Activated T-helper 9 cell treated with anti-CD3 and anti-CD28 coated beads, Interleukin-2, amount 50 U/mL, for 16 hours (primary cell): ENCODE measurements at places on chromosomes 1 and 21.

DNA sequence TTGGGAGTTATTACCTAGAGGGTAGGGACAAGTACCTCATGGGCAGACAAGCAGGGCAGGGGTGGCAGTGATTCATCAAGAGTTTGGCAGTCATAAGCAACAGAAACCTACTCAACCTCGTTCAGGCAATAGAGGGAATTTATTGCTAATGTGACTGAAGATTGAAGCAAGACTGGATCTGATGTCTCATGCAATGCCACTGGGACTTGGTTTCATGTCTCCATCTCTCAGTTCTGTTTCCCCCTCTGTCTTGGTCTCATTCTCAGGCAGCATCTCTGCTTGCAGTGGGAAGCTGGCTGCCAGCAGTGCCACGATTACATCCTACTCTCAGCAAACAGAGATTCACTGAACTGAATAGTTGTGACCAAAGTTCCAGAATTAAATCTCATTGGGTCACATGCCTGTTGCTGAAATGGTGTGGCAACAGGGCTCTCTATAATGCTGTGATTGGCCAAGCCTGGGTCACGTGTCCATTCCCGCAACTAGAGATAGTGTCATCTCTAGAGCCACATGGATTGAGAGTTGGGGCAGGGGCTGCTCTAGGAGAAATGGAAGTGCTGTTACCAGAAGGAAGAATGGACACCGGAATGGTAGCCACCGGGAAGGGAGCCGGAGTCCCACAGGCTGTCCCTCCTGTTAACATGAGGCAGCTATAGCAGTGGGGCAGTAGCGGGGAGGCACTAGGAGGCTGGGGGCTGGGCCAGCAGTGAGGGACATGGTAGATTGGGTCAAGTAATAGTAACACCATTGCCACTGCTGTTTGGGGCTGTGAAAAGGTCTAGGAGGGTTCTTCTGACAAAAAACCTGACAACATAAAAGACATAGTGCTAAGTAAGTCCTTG lies 3.9 kb upstream of the CDC42 start:
- peak; percentile 12 for DNase-seq

DNA sequence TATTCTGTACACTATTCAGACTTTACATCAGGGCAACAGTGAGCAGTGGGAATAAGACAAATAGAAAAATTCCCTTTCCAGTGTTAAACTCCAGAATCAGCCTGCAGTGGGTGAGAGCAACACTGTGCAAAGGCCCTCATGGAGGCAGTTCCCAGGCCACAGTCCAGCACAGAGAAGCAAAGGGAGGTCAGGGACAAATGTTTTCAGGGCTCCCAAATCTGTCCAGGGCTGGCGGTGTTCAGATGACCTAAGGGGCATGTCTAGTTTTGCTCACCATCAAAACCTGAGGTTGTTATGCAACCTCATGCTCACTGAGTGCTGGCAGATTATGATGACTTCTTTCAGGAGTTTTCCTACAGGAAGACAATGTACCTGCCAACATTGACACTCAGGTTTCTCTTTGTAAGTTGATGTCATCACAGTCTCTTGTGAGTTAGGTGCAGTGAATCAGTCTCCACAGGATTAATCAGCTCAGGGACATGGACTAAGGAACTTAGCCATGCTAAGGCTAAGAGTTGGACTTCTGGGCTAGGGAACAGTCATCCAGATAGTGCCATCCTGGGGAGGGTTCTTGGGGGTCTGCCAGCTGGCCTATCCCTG lies 3.6 kb upstream of the LCE5A start:
- DNase-seq, result no peak

DNA sequence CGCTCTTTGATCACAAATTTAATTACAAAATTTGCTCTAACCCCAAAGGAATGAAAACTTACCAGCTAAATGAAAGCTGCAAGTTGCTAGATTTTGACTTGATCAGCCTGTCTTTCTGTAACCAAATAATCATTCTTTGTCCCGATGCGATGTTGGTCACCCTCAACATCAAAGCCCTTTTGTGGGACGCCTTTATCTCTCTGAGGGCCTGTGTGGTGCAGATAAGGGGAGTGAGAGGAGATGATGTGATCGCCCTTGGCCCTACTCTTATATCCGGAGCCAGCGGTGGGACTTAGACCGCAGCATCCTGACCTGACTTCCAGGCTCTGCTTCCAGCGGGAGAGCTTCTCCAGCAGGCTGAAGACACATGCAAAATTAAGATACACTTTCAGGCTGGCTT lies 19.3 kb upstream of the UMODL1 start:
- no peak for DNase-seq

- no peak for DNase-seq
Measured at GRCh38 chr1:232551386-232551785, 78.5 kb downstream of the SIPA1L2 start.

DNA sequence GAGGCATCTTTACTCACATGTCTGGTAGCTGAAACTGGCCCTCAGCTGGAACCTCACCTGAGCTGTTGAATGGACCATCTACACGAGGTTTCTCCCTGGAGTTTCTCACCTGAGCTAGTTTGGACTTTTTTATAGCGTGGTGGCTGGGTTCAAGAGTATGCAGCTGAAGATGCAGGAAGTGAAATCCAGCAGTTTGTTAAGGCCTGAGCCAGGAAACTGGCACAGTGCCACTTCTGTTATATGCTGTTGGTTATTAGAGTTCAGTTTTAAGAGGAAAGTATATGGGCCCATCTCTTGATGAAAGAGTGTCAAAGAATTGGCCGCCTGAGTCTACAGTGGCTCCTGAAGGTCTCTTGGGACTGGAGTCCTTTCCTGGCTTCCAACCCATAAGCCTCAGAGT lies 35.6 kb downstream of the STUM start:
- DNase-seq, result no peak

- no peak for DNase-seq
Measured at GRCh38 chr1:47656719-47657685, 219.2 kb downstream of the FOXD2 start.

DNA sequence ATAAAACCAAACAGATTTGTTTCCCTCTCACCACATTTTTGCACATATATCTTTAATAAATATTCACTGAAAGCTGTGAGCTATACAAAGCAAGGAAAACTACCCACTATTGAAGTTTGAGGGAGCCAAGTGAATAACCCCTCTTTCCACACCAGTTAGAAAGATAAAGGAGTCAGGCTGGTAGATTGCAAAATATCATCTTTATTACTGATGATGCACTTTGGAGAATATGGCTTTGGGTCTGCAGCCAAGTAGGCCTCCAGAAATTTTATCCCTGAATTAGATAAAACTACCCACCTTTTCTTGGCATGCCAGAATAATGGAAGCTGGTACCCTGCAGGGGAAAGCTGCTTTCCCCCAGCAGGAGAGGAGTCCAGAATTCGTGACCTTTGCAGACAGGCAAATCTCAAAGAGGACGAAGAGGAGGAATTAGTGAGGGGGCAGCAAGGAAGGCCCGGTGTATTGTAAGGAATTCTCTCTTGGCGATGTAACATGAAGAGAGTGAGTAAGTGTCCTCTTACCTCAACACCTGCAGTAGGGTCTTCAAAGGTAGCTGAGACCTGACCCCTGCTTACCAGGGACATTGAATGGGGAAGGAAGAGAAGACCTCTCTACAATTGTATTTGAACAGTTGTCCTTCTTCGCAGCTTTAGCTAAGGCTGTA lies 84.7 kb downstream of the LRRC8D start:
- no peak for DNase-seq

DNA sequence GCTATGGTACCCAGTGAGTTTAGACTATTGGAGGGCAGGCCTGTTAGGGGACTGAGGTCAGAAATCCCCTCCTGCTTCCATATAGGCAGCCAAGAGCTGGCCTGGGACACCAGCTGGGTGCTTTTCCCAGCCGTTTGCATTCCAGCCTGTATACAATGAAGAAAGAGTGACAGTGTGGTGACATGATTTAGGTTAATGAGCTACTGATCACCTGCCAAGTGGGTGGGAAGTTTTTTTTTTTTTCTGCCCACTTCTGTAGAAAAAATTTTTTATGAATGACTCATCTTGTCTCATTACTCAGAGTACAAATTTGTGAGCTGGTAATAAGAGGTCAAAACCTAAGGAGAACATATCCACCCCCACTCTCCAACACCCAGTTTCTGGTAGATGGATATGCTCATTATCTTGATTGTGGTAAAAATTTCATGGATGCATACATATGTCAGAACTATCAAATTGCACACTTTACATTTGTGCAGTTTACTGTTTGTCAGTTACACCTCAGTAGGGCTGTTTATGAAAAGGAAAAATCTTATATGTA lies 16.4 kb upstream of the CGN start:
- DNase-seq, result no peak

DNA sequence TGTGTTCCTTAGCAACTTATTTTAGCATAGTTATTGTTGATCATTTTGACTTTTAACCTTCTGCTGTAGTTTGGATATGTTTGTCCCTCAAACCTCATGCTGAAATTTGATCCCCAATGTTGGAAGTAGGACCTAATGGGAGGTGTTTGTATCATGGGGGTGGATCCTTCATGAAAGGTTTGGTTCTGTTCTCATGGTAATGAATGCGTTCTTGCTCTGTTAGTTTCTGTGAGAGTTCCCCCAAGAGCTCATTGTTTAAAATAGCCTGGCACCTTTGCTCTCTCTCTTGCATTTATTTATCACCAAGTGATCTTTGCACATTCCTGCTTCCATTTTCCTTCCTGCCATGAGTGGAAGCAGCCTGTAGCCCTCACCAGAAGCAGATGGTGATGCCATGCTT lies 372.1 kb upstream of the VAMP3 start:
- no peak for DNase-seq

- no peak for DNase-seq
Measured at GRCh38 chr21:31198575-31198974, 145.5 kb downstream of the TIAM1 start.

- no peak for DNase-seq
Measured at GRCh38 chr1:187476671-187477070, 647.9 kb downstream of the PLA2G4A start.

DNA sequence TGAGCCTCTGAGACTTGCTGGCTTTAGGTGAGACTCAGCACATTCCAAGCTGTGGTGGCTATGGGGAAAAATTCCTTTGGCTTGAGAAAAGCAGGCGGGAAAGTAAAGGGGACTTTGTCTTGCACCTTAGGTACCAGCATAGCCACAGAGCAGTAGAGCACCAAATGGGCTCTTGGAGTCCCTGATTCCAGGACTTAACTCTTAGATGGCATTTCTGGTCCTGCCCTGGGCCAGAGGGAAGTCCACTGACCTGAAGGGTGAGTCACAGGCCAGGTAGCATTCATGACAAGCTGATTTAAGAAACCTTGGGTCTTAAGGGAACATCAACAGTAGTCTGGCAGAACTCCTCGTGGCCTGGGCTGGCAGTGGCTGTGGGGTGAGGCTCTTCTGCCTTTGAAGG lies 344.7 kb downstream of the DUSP10 start:
- DNase-seq, result no peak

DNA sequence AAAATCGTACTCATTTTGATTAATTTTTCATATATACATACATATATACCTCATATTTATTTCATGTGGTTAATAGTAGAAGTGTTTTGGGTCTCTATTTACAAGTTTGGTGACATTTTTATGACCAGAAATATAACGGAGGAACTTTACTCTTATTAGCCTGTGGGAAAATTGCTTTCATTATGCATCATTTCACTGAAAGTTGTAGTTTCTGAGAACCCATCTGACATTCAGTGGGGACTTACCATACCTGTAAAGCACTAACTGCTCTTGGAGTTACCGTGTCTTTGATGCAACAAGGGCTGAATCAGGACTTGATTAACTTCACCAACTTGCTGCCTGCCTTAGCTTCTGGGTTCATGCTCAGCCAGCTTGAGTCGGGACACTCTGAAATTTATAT lies 49.9 kb upstream of the ITPKB start:
- no peak for DNase-seq

GRCh38 chr1:115246526-115246925 lies 91.5 kb downstream of the NGF start:
- DNase-seq, result no peak

GRCh38 chr1:152164517-152165136 lies 5.6 kb upstream of the RPTN start:
- no peak for DNase-seq

DNA sequence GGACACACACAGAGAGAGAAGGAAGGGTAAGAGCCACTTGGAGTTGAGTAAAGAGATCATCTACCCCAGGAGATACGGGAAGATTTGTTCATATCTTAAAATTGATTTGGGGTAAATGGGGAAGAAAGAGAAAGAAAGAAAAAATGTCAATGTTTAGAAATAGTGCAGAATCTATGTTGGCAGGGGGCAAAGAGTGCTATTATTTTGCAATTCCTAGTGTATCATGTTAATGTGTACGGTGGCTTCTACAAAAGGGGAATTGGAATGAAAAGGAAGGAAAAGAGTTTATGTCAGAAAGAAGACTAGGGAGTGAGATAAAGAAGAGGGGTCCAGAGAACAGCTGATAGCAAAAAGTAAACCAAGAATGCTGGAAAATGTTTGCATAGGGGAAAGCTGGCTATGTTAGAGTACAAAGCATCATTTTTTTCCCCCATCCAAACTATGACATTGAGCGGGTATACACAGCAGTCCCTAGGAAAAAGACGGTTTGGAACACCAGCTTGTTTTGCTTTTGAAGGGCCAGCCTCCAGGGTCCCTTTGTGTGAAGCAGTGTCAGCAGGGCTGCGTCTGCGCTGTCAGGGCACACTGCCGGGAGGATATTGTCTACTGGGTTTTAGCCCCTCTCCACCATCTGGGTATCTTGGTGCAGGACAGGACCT lies 10.8 kb downstream of the LRRC8D start:
- DNase-seq, result no peak

DNA sequence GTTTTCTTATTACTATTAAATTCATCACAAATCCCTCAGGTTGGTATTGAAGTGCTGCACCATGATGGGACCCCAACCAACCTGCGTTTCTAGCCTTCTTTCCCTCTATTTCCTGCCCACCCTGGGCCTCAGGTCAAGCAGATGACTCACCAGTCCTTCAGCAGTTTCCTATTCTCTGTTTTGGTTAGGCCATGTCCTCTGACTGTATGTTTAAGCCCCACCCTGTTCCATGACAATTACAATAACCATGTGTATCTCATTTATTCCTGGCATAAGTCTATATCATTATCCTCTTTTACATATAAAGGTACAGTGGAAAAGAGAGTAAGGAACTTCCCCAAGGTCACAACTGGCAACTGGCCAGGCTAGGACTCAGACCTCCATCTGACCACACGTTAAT lies 5.3 kb upstream of the FAM78B start:
- no peak for DNase-seq

GRCh38 chr1:210531475-210532222 lies 202.9 kb downstream of the HHAT start:
- DNase-seq, result no peak
